ENCODE measurements at places on chromosomes 16 and 17.

GRCh38 chr16:4372001-4372577 lies 441 bp downstream of the VASN start:
- no peak for DNase-seq

GRCh38 chr17:43660816-43661493 lies 767 bp downstream of the MEOX1 start:
- DNase-seq: no peak

- DNase-seq: no peak
Measured at GRCh38 chr17:79874329-79874981, 35.2 kb upstream of the CBX4 start.

GRCh38 chr16:7703672-7704071 lies 371.0 kb downstream of the RBFOX1 start:
- no peak for DNase-seq

DNA sequence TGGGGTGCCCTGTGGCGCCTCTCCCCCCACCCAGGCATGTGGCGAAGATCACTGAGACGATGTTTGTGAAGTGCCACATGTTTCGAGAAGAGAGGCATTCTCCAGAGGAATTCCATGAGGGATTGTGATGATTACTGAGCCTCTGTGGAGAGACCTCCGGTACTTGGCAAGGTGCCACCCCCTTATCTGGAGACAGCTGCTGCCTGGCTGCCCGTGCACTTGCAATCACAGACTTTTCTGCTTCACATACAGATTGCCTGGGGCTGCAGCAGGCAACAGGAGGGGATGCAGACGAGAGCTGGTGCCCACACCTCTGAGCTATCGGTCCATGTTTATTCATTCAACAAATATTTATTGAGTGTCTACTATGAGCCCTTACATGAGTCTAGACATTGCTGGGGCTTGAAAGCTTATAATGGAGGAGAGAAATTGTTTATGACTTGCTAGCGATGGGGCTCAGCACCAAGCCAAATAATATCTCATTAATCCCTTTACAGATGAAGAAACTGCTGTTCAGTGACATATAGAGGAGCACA lies 317.2 kb upstream of the ZFHX3 start:
- peak; percentile 1 for DNase-seq

DNA sequence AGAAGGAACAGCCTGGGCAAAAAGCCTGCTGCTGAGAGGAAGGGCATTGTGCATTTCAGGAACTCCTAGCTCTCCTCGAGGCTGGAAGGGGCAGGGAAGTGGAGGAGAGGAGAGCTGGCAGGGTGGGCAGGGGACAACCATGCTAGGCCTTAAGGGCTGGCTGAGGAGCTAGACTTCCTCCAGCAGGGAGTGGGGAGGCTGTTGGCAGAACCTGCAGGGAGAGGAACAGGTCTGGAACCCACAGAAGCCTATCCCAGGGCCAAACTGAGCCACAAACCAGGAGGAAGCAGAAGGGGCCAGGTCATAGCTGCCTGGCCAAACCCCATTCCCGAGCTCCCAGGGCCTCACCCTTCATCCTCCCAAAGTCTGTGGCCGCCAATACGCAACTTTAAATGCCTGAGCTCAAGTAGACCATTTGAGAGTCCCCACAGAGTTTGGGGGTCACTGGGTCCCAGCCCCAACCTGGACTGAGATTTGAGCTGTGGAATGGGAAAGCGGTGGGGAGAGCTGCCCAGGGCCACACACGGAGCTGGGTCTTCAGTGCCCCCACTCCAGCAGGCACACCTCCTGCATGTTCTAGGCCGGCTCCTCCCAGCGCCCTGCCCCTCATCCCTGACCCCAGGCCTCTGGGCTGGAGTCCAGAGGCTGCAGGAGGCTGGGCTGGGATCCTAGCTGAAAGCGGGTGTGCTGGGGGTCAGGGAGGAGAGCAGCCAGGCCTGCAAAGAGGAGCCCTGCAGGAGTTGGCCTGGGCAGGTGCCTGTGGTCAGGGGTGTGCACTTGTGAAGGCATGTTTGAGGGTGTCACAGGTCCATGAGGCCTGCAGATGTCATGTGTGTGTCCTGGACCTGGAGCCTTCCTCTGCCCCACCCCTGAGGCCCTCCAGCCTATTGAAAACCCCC lies 4.5 kb downstream of the CDH5 start:
- no peak for DNase-seq

- DNase-seq: no peak
Measured at GRCh38 chr17:50691550-50692447, 15.9 kb downstream of the ANKRD40 start.

GRCh38 chr17:10127819-10128425 lies 70.5 kb downstream of the GAS7 start:
- DNase-seq: peak; percentile 89

GRCh38 chr17:32551186-32551955 lies 64.6 kb downstream of the CDK5R1 start:
- peak; percentile 34 for DNase-seq

GRCh38 chr16:59330019-59330670 lies 596.0 kb upstream of the GOT2 start:
- DNase-seq: peak; percentile 37

DNA sequence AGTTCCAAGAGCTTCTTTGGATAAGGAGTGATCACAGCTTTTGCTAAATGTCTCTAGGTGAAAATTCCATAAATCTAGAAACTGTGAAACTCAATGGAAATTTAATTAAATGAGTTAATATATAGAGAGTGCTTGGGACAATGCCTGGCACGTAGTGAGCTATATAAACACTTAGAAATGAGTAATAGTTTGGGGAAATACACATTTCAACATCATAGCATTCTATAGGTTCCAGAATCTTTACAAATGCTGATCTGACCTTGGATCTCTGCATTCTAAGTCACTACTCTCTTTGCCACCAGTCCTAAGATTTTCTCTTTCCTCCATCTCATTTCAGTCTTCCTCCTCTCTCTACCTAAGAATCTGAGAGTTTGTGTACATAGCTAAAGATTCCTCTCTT lies 175.6 kb downstream of the SOX9 start:
- DNase-seq: no peak

- no peak for DNase-seq
Measured at GRCh38 chr16:11066261-11066870, 122.0 kb downstream of the CLEC16A start.

DNA sequence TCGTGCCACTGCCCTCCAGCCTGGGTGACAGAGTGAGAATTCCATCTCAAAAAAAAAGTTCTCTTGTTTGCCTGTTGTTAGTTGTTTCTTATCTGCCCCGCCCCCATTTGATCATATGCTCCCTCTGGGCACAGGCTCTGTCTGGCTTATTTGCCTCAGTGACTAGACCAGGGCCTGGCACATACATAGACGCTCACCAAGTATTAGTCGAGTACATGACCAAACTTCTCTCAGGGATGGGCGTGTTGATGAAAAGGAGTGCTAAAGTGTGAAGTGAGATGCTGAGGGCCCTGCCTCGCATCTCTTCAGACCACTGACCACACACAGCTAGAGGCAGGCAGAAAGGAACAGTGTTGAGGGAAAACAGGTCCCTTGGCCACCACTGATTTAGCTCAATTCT lies 3.3 kb upstream of the HELZ start:
- no peak for DNase-seq

GRCh38 chr16:636206-637080 lies at the start of gene METTL26:
Gene METTL26, minus strand, starts transcription at chr16:636305. Its CDS starts 15 bp downstream, at chr16:636290.
- peak; percentile 68 for DNase-seq

GRCh38 chr17:44781551-44782325 lies 22.9 kb downstream of the ADAM11 start:
- no peak for DNase-seq

- DNase-seq: no peak
Measured at GRCh38 chr17:57264250-57264649, 7.9 kb downstream of the MSI2 start.

DNA sequence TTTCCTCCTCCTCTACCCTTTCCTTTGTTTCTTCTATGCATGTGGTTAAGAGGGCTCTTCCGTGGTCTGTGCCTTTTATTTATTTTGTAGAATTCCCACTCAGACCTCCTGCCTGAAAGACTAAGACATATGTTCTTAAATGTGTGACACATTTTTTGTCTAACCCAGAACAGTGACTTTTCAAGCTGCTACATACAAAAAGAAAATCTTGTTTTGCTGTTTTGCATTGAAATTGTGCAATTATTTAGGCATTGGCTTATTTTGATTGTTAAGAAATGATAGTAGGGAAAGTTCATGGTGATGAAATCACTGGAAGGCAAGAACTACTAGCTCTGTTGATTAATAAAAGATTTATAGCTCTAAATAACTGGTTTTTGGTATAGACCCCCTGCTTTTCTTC lies 76.8 kb downstream of the TUBD1 start:
- no peak for DNase-seq

- no peak for DNase-seq
Measured at GRCh38 chr17:29838961-29839360, 91.1 kb downstream of the SSH2 start.

- no peak for DNase-seq
Measured at GRCh38 chr16:77295896-77296295, 96.7 kb downstream of the SYCE1L start.

DNA sequence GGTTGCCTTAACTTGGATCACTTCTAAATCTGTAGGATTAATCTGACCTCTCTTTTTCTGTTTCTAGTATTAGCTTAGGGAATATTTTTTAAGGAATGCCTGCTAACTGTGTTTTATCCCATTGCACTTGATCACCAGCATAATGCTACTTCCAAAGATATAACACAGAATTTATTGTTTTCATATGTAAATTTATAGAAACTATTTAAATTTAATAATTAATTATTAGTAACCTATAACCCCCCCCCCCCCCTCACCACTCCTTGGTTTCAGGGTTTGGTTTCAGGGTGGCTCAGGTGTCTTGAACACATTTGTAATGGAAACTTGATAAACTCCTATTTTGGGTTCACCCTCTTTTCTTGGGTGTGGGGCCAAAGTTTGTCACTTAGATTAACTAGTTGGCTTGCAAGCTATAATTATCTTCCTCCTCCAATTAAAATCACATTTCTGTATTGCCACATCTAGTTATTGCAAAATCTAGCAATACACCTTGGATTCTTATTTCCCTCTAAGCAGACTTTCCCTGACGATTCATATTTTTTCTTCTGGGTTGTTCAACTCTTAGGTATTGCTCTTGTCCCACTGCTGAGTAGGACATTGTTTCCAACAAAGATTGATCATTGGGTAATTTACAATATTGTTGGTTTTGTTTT lies 18.3 kb downstream of the KRT12 start:
- DNase-seq: no peak

GRCh38 chr16:65037556-65037955 lies 84.3 kb downstream of the CDH11 start:
- no peak for DNase-seq

GRCh38 chr17:64443086-64443760 lies 5.7 kb upstream of the MILR1 start:
- DNase-seq: no peak

GRCh38 chr16:66315210-66315825 lies 51.2 kb upstream of the CDH5 start:
- peak; percentile 20 for DNase-seq

DNA sequence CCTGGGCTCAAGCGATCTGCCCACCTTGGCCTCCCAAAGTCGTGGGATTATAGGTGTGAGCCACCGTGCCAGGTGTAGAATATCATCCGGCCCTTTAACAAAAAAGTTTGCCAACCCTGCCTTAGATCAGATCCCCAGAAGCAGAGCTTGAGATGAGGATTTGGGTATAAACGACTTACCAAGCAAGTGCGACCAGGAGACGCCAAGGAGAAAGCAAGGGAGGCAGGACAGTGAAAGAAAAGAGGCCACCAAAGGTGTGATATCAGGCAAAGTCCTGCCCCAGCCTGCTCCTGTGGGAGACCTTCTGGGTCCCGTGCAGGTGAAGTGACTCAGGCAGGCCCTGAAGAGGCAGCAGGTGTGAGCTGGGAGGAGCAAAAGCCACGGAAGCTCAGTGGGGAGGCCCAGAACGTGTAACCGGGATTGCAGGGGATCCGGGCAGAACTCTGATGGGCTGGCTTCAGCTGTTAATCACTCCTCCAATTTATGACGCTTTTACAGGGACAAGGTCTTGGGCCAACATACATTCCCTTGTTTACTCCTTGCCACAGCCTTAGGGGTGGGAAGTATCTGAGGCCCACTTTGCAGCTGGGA lies 14.1 kb upstream of the CALB2 start:
- no peak for DNase-seq

- DNase-seq: no peak
Measured at GRCh38 chr17:49976163-49976827, 7.3 kb downstream of the DLX4 start.

GRCh38 chr17:80879723-80880647 lies 111.7 kb upstream of the CHMP6 start:
- DNase-seq: no peak

GRCh38 chr17:64326420-64327054 lies 63.5 kb upstream of the TEX2 start:
- DNase-seq: no peak

GRCh38 chr17:2089021-2089422 lies 34.1 kb downstream of the HIC1 start:
- no peak for DNase-seq

GRCh38 chr17:364308-364707 lies 11.7 kb upstream of the RPH3AL start:
- no peak for DNase-seq

- no peak for DNase-seq
Measured at GRCh38 chr16:29663016-29663806, at the start of gene SPN. Gene SPN, plus strand, starts transcription at chr16:29663247. Its CDS starts 482 bp downstream, at chr16:29663729.

DNA sequence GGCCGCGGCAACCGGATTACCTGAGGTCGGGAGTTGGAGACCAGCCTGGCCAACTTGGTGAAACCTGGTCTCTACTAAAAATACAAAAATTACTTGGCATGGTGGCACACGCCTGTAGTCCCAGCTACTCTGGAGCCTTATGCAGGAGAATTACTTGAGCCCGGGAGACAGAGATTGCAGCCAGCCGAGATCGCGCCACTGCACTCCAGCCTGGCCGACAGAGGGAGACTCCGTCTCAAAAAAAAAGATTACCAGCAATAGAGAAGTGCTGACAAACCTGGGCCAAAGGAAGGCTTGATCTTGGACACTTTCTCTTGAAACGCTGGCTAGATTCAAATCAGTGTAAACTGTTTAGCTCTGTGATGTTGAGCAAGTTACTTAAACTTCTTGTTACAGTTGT lies 4.3 kb downstream of the MT1H start:
- DNase-seq: no peak

GRCh38 chr17:57859601-57860413 lies 10.0 kb upstream of the MRPS23 start:
- no peak for DNase-seq

All from non-pigmented ciliary epithelial cell (primary cell).